Left lung (tissue), 14 donors: ENCODE measurements at places on chromosomes 12 and 14.

- DNase-seq: no peak
Observed at GRCh38 chr12:41653386-41654326, 465.5 kb downstream of the PDZRN4 start.

DNA sequence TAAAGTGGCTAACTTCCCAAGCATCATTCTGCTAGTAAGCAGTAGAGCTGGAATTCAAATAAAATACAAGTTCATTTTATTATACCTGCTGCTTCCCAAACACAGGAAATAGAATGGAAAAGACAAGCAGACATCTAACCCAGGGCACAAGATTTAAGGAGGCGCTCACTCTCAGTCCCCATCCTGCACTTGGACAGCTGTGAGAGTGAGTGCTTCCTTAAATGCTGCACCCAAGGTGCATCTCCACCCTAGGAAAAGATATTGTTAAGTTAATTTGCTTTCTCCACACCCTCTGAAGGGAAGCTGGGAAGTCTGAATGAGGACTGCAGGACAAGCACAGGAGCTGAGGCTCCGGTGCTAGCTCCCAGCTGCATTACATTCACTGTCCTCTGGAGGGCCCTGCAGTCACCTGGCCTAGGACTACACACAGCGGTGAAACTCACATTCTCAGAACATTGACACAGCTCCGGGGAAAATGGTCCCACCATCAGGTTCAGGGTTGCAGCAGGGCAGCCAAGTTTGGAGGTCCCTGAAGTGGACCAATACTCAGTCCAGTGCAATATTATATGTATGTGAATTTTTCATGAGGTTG lies 14.2 kb downstream of the HEBP1 start:
- no peak for DNase-seq

DNA sequence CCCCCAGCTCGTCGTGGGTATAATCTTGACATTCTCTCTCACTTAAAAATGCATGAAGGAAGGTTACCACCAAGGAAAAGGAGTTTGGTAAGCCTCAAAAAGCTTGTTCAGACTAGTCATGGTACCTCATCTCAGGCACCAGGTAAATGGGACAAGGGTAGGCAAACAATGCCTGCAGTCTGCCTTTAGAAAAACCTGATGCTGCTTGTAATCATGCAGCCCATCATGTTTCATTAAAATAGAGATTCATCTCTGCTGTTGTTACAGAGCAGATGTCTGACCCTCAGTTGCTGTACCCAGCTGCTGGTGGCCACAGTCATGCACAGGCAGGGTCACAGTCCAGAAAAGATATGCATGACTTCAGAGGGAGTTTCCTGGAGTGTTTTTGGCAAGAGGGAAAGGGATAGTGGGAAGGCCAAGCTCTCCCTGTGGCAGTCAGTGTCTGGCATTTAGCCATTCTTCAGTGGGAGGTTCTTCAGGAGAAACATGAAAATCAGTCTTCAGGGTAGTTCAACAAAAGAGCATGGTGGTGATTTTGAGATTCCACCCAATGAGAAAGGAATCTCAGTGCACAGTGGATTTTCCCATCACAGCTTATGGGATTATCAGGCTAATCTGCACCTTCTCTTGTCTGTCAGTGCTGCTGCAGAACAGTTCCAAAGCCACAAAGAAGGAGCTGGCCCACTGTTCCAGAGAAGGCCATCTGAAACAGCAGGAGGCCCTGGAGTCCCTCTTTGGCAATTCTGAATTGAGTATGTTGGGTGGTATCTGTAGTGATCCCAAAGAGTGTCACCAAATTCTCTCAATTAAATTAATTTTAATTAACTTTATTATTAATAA lies 202.7 kb upstream of the FRMD6 start:
- no peak for DNase-seq

DNA sequence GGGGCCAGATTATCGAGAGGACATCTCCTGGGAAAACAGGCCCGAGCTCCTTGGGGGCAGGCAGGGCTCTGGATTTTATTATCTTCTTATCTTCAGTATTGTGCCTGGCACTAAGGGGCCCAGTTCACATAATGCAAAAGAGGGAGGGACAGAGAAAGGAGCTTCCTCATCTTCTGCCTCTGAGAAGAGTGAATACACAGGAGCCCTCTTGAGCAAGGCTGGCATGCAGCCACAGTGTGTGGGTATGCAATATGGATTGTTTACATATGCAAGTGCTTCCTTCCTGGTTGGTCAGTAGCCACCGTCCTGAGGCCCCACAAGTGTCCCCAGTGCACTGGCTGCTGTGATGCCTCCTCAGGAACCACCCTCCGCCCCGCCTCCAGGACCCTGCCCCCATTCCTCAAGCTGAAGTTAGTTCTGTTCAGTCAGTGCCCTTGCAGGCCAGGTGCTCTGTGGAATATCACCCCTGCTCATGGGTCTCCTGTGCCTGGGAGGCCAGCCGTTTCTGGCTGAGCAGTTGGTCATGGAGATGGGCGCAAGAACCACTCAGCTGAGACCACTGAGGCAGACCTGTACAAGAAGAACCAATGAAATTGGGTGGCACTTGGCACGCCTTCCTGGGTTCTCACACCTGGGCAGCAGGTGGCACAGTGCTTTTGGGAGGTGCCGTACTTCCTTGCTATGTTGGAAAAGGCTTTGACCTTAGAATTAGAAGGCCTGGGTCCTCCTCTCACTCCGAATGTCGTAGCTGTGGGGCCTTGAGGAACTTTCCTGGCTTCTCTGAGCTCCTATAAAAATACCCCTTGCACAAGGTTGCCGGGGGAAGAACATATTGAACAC lies 35.1 kb upstream of the ACTN1 start:
- DNase-seq: peak; percentile 83

GRCh38 chr12:124236625-124237031 lies 58.3 kb upstream of the RFLNA start:
- no peak for DNase-seq

DNA sequence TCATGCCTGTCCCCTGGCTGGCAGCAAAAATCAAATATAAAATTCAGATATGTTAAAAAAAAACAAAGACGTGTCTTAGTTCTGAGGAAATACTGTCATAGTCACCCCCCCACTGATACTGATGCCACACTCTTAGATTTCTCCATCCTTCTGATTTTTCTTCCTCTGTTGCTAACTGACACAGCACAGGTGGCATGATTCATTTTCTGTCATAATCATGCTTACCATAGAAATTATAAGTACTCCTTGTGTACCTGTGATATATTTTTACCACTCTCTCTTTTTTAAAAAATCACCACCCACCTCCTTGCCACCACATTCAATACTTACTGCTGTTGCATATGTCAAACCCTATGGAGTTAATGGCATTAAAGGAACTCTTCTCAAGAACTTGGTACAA lies 209.2 kb downstream of the PPM1H start:
- no peak for DNase-seq

GRCh38 chr12:56803750-56804149 lies 40.6 kb downstream of the HSD17B6 start:
- no peak for DNase-seq

- no peak for DNase-seq
Observed at GRCh38 chr12:68446901-68447796, 115.0 kb upstream of the MDM1 start.

GRCh38 chr14:90103808-90104207 lies 42.0 kb downstream of the KCNK13 start:
- DNase-seq: no peak

DNA sequence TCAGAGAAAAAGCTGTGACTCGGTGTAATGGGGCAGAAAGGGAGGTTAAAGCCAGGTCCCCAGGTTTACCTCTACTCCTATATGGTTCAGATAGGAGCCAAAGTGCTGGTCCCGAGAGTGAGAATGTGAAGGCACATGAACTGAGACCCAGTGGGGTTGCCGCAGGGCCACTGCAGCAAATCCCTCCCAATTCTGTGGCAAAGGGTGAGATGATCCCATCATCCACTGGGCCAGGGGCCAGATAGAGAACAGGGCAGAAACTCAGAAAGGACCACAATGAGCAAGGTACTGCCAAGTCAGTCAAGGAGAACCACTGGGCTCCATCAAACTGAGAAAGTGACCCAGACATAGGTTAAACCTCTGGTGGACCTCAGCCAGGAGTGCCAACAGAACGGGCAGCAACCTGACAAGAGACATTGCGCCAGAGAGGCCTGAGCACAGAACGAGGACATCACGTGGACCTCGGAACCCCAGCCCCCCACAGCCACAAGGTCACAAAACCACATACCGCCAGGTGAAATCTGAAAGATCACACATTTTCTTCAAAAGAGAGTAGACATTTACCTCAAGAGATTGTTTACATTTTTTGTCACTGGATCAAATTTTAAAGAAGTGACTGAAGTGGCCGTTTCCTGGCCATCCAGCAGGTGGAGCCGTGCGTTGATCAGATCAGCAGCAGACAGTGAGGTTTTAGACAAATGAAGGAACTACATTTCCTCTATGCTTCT lies 20.5 kb upstream of the ITPR2 start:
- peak; percentile 70 for DNase-seq

DNA sequence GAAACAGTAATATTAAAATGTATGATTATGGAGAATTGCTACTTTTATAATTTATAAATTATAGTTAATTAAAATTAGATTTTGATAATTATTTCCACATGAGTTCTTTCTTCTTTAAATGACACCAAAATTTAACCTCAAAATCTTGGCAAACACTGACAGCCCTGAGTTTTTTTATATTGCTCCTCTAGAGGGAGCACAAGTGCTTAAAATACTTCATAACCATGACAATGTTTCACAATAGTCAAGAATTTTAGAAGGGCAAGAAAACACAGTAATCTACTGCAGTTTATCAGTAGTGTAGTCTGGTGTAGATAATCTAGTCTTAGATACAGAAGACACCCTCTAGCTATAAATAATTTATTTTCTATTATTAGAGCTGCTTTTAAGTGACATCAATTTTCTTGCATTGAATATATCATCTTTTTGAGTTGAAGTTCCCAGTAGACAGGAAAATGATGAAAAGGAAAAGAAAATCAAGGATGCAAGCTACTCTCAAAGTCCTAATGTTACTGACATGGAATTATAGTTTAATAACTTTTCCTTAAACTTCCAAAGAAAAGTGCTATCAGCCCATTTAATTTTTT lies 14.3 kb upstream of the PTGER2 start:
- DNase-seq: no peak

DNA sequence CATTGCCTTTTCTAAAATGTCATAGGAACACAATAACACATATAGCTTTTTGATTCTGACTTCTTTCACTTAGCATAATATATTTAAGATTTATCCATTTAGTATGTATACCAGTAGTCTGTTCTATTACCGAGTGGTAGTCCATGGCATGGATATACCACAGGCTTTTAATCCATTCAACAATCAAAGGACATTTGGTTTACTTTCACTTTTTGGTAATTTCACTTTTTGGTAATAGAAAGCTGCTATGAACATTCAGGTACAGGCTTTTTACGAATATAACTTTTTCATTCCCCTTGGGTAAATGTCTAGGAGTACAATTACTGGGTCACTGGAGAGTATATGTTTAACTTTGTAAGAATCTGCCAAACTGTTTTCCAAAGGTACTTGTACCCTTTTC lies 100.7 kb upstream of the PRICKLE1 start:
- DNase-seq: no peak

DNA sequence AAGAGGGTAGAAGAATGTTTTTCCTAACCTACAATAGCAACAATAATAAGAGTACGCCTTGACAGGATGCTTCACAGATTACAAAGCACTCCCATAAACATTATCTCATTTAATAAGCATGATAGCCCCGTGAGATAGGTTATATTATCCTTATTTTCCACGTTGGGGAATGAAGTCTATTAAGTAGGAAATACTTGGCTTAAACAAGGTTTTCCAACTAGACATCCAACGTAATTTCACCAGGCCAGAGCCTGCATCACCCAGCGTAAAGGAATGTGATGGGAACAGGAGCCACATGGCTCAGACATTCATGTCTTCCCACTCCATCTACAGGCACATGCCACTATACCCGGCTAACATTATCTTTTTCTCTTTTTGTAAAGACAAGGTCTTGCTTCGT lies 223.4 kb upstream of the AMIGO2 start:
- no peak for DNase-seq

DNA sequence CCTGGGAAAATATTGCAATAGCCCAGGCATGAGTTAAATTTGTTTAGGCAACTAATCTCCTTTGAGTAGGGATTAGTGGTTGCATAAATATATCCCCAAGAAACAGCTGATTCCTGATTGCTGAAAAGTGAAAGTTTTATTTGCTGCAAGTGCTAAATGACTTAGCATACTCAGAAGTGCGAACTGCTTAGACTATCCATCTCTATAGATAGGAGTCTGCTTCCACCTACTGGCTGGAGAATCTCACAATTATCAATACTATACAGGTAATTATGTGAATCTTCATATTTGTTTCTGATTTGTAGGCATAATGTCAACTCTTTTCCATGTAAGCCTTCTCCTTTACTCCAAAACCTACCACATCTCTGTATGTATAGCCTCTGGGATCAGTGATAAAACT lies 12.0 kb upstream of the SLCO1B3 start:
- DNase-seq: no peak

- DNase-seq: no peak
Observed at GRCh38 chr12:116381744-116382685, 104.5 kb upstream of the MED13L start.

DNA sequence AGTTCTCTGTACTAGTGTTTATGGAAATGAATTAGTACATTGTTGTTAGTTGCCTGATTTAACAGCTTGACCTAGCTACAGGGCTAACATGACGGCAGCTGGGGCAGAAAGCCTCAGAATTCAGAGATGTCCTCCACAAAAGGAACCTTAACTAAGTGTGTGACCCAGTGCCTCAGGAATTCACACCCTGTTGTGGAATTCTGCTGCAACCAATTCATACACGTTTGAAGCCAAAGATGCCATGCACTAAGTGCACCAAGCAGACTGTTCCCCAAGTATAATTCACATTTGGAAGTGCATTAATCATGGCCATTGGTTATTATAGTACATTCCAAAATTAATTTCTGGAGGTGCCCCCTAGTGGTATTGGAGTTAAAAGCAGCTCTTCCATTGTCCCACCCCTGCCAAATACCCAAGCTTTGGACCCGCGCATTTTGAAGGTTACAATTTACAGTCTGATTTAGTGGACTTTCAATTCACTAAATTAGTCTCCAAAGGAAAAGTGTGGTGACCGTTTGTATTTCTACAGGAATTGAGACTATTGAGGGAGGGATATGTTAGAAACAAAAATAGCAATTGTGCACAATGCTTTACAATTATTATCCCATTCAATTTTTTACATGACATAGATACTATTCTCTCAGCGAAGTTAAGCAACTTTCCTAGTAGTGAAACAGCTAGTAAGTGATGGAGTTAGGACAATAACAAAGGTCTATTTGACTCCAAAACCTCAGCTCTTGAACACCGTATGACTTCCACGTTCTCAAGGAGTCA lies 85.9 kb downstream of the PAX9 start:
- DNase-seq: no peak
